ENCODE measurements at places on chromosomes 12 and 14.
A peak's percentile ranks its signal among the peaks of the same experiment; 100 is the strongest.

DNA sequence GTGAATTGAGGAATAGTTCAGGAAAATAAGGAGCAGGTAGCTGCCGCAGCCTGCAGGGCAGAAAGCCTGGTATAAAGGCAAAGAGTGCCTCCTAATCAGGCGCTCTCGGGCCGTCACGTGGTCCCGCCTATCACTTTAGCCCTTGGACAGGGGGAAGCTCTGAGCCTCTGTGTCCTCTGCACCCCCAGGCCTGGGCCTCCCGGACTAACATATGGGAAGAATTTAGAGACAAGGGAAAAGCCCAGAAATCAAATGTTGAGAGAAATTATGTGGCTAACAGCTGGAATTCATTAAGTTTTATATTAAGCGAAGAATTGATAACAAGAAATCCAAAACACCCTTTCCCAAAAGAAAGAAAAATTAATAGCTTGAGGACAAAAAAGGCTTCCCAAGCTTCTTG is 417.7 kb downstream of the ATP23 start:
- DNase-seq, result no peak

GRCh38 chr12:65876898-65877721 is 52.8 kb downstream of the HMGA2 start:
- no peak for DNase-seq

- DNase-seq, result no peak
Observed at GRCh38 chr12:115438314-115438713, 754.3 kb upstream of the TBX3 start.

DNA sequence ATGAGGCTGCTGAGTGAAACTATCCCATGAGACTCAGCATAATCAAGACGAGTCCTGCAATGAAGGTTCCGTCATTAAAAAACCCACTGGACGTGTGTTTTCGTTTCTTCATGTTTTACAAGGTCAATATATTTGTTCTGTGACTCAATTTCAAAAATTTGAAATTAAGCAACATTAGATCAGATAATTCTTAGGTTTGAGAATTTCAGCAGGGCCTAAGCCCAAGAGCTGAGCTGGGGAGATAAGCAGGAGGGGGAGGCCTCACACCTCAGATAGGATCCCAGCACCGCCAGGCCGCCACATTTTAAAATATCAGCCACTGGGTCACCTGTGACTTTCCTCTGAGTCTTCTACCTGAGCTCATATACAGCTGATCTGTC is 13.3 kb downstream of the STX2 start:
- DNase-seq, result no peak

DNA sequence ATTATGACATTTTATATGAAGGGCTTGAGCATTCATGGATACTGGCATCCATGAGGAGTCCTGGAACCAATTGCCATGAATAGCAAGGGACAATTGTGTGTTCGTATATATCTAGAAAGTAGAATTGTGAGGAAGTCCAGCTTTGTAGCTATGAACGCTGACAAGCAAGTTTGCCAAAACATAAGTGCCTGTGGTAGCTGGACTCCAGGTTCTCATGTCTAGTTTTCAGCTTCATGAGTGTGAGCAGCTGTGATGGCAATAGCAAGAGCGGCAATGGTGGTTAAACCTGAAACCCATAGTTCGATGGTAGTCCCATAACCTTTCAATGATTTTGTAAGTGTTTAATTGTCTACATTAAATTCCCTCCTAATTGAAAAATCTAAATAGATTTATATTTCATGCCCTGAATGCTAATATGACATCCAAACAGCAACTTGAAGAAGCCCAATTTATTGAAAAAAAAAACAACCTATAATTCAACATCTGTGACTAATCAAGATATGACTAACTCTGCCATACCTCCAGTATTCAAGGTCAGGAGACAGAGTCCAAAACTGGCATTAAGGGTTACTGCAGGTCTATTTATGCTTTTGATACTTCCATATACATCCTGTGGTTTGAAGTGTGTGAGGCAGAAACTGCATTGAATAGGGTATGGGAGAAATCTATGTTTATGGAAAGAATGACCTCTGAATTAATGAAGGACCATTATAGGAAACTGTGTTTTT is 50.3 kb upstream of the PCED1B start:
- no peak for DNase-seq

DNA sequence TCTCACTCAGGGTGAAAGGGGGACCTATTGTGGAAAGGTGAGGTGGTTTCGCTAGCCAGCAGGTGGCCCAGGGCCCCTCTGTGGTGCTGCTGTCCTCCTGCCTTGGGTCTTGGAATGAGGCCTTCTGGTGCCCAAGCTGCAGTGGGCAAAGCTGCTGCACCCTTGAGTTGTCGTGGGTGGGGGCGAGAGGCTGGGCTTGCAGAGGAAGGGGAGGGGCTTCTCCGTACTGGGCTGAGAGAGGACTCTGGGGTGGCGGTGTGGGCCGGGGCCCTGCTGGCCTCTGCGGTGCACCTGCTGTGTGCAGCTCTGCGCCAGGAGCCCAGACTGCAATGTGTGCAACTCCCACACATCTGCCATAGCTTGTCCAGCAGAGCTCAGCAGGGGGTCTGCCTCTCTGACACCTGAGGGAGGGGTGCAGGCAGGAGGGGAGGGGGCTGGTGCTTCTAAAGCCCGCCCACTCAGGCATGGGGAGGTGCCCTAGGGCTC is 145.8 kb downstream of the KIF26A start:
- DNase-seq, result no peak

DNA sequence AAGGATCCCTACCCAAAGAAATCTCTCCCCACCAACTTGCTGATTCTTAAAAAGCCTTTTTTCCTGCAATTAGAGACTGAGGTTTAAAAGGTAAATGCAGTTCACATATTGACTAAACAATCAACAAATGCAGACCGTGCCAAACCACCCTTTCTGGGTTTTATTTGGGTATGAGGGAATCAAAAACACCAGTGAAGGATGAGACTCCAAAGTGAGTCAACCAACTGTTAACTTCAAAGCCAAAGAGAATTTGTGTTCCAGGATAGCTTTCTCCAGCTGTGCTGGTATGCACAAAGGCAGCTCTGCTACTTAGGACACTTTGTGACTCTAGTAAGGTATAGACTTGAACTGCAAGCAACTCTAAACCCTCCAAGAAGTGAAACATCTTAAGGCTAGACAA is 39.4 kb downstream of the RPS29 start:
- DNase-seq, result no peak

GRCh38 chr14:102314242-102315011 is 5.1 kb upstream of the ZNF839 start:
- peak; percentile 71 for DNase-seq

All from T-helper 17 cell (primary cell).